GM18507 (cell line): ENCODE measurements at places on chromosomes 11 and 22.

GRCh38 chr22:46355369-46355995 is 20.0 kb downstream of the TRMU start:
- peak; percentile 45 for DNase-seq

GRCh38 chr11:17403980-17404759 is 15.7 kb upstream of the KCNJ11 start:
- no peak for DNase-seq

DNA sequence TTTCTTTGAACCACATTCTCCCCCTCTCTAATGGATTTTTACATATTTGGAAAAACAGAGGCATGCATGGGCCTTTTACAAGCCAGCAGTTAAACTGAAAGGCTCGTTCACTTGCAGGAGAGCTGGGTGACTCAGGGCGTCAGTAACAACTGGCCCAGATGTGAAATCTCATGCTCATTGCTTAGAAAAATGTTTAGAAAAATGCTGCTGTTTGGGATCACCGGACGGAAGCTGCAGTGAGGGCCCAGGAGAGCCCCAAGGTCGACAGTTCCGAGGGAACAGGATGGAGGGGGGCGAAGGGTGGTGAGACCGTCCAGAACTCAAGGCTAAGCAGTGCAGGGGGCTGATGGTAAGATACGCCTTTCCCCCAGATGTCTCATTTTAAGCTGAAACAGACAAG is 41.7 kb upstream of the SMTN start:
- DNase-seq: no peak

- DNase-seq: peak; percentile 76
These were observed 8.7 kb downstream of the DRAP1 start for GRCh38 chr11:65927904-65928397.

DNA sequence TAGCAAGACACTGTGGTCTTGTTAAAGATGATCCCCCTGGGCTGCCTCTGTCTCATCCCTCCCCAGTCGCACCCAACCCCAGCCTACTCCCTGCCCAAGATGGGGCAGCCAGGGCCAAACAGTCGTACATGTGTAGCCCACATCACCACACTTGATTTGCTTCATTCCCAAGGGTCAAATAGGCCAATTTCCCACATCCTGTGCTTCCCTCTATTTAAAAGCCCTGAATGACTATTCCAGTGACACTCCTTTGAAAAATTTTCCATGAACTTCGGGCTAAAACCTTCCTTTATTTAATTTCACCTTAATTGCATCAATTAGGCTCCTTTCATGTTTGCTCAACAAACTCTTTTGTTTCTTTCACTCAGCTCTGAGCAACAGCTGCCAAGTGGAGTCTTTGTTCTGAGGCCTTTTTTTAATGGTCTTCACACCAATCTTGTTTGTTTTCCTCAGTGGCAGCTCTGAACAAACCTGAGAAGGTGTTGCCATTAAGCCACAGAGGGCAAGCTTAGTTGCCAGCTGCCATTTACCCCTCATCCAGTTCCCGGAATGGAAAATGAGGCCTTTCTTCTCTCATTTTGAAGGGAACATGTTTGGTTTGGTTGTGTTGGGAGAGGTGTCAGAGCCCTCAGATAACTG is 126.9 kb downstream of the APIP start:
- DNase-seq: no peak

DNA sequence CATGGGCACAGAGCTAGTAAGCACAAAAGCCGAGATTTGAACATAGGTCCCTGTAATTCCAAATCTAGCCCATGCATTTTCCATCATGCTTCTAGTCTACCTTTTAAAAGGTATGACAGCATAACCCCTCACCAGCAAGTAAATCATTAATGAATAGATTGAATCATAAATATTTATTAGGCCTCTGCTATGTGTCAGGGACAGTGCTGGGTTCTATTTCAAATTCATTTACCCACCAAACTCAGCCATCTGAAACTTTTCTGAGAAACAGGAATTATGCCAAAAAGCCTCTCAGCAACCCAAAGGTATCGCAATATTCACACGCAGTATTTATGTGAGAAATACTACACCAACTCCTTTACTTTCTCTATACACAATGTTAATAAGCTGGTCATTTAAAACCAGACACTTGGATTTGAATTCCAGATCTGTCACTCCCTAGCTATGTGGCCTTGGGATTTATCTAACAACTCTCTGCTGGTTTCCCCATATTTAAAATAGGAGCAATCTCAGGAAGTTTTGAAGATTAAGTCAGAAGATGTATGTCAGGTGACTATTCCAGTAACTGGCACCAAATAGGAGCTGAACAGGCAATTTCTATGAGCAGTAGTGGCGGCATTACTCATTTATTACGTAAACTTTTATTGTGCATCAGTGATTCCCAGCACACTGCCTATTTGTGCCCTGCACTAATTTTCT is 191.4 kb downstream of the TENM4 start:
- DNase-seq: no peak

DNA sequence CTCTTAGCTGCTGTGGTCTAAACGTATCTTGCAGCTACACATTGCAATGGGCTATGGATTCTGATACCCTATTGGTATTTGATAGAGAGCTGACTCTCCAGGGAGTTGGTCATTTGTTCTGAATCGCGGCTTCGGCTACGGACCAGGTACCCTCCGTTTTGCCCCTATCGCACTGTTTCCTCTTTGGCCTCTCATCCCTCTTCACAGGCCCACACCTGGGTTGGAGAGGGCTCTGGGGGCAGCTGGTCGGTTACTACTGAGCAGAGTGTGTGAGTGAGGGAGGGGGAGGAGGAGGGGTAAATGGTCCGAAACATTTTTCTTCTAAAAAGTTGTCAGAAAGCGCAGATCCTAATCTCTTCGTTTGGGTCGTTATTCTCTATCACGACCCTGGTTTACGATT is 48.8 kb upstream of the HSD17B12 start:
- DNase-seq: no peak

DNA sequence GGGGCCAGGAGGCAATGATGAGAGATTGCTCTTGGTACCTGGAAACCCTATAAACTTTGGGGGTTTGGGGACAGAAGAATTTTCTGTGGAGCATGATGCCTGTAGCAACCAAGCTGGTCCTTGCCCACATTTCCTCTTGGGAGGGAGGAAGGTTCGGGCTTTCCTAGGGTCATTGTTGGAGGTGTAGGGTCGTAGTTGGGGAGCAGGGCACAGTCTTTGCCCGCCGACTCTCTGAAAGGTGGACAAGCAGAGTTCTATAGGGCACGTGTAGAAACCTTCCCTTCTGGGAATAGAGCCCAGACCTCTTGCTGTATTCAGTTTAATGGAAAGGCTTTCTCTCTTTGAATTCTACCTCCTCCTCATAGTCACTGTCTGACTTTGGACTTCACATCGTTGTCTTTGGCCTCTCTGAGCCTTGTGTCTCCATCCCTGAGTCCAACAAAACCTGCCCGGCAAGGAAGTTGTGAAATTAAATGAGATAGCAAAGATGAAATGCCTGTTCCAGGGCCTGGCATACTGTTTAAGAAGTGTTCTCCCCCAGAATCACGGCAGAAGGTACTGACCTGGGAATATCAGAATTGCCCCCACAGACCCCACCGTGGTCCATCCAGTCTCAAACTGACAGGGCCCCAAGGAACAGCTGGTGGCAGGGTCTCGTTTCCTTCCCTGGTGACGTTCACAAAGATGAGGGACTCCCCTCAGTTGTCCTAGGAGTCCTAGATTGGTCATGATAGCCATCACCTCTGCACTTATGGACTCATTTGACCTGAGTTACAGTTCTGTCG is 1.6 kb downstream of the PRDM11 start:
- no peak for DNase-seq

- no peak for DNase-seq
These were observed 114.8 kb downstream of the FAM76B start for GRCh38 chr11:95674657-95675358.

DNA sequence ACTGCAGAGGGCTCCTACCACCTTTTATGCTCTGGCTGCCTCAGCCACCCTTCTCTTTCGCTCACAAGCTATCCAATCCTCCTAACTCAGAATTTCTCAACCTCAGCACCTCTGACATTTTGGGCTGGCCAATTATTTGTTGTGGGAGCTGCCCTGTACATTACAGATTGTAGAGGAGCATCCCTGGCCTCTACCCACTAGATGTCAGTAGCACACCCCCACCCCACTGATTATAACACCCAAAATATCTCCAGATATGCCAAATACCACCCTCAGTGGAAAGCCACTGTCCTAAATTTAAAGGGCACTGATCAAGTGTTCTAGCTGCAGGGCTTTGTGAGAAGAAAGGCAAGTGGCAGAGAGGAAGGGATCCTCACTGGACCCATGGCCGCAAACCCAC is 443.1 kb downstream of the SOX6 start:
- DNase-seq: no peak

- no peak for DNase-seq
These were observed at the start of gene WT1 for GRCh38 chr11:32435511-32435941. TSS of gene WT1 (minus strand) at chr11:32435539.

DNA sequence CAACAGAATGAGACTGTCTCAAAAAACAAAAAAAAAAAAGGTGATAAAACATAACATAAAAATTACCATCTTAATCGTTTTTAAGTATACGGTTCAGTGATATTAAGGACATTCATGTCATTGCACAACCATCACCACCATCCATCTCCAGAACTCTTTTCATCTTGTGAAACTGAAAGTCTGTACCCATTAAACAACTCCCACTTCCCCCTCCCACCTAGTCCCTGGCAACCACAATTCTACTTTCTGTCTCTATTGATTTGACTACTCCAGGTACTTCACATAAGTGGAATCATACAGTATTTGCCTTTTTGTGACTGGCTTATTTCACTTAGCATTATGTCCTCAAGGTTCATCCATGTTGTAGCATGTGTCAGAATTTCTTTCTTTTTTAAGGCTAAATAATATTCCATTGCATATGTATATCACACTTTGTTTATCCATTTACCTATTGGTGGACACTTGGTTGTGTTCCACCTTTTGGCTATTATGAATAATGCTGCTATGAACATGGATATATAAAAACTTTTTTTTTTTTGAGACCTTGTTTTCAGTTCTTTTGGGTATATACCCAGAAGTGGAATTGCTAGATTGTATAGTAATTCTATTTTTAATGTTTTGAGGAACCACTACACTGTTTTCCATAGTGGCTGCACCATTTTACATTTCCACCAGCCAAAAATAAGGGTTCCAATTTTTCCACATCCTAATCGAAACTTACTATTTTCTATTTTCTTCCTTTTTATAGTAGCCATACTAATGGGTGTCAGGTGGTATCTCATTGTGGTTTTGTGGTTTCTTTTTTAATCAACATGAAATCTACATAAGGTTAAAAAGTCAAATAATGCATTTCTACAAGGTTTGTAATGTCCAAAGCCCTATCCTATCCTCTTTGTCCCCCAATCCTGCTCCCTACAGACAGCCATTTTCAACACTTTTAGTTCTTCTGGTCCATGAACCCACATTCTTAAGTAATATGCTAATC is 23.4 kb upstream of the PIK3C2A start:
- no peak for DNase-seq

GRCh38 chr11:77379253-77379652 is 77.8 kb upstream of the GDPD4 start:
- DNase-seq: no peak

GRCh38 chr11:62965574-62965973 is 19.2 kb downstream of the SLC22A6 start:
- no peak for DNase-seq

DNA sequence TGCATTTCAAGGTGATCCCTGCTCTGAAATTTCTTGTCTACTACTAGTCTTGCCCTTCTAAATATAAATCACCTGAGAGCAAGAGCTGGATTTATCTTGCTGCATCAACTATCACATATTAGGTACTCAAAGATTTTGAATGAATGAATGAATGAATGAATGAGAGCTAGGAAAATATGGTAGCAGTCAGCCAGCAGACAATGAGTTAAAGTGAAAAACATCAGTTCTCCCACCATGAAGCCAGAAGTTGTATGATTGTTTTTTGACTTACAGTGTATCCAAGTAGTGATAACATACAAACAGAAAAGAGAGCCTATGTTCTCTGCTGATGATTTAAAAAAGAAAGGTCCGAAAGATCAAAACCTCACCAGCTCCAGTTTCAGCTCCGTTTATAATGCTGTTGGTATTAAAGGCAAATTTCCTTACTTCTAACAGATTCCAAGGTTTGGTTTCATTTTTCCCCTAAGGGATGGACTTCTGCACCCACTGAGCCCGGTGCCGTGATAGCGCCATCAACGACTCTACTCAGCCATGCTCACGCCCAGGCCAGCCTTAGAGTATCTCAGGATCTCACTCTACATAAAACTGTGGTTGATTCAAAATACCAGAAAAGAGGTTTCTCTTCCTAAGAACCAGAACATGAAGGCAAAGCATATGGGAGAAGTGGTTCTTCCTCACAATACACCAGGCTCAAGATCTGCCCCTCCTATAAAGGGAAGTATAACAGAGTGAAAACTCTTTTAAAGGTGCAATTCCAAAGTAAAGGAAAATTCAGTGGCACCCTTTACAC is 92.0 kb downstream of the SGSM3 start:
- DNase-seq: no peak

DNA sequence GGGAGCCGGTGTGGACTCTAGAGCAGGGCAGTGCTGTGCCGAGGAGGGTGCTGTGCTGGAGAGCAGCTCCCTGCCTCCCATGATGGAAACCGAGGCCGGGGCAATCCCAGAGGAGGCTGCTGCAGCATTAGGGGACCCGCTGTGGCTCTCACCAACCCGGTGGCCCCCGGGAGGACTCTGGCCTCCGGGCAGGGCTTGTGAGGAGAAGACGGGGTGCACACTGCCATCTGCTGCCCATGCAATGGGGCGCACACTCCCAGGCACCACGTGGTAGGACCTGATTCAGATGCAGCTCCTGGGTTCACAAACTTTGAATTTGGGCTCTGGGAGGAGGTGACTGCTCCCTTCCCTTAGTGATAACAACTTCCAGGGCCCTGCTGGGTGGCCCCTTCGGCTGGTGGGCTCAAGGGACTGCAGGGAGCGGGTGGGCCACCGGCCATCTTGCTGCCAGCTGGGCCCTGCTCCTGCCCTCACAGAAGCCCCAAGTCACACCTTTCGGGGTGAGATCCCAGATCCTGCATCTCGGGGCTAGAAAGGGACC is 93.8 kb upstream of the FGF3 start:
- no peak for DNase-seq

DNA sequence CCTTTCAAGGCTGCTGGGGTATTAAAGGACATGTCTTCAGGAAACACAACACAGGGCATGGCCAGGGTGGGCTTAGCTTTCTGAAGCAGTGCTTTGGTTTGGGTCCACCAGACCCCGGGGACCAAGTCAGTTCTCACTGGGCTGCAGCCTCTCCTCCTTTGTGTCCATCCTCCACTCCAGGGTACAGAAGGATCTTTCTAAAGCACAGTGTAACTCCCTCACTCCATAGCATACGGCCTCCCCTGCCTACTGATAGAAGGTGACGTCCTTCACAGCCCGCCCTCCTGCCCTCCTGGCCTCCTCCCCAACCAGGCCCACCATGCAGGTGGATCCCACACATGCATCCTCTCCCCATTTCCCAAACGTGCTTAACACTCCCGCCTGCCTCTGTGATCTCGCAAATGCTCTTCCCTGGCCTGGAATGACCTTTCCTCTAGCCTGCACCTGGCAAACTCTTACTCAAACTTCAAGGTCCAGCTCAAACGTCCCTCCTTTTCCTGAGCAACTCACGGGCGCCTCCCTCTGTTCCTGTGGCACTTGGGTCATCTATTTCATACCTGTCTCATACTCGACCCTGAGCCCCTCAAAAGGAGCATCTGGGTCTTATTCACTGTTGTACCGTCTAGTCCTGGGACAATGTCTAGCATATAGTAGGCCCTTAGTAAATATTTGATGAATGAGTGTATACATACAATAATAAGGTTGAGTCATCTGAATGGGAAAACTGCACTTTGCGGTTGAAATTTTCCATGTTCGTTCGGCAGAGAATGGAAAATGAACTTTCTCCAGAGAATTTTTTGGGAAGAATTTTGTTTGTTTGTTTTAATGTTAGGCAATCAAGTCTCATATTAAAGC is 187.7 kb downstream of the EFCAB6 start:
- no peak for DNase-seq
